T-helper 22 cell (primary cell): ENCODE measurements at places on chromosomes 2 and 18.
A peak's percentile ranks its signal among the peaks of the same experiment; 100 is the strongest.

DNA sequence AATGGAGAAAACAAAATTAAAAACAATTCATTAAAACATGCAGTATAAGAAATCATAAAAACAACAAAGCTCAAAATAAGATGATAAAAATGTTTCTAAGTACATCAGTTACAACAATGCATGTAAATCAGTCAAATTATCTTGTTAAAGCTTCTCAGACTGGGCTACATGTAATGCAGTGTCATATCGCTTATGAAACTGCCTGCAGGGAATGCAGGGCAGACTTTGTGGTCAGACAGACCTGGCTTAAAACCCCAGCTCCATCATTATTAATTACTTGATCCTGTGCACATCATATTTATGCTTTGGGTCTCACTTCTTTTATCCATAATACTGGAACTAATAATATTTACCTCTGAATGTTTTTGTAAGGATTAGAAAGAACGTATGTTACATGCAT is 74.6 kb downstream of the PID1 start:
- no peak for DNase-seq

- no peak for DNase-seq
Measured at GRCh38 chr2:153601812-153602211, 123.2 kb upstream of the RPRM start.

DNA sequence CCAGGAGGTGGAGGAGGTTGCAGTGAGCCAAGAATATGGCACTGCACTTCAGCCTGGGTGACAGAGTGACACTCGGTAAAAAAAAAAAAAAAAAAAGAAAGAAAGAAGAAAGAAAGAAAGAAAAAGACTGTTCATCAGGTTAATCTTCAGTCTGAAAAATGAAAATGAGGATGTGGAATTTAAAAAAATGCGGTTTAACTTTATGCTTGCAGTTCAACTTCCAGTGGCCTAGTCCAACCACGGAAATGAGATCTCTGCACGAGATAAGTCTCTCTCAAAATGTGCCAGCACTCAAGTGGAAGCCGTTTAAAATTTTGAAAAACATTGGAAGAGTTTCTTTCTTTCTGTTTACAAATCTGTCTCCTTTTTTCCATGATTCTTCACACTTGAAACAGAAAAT is 112.1 kb downstream of the DOCK10 start:
- peak; percentile 40 for DNase-seq

- no peak for DNase-seq
Measured at GRCh38 chr2:196144513-196145126, 26.8 kb downstream of the STK17B start.

DNA sequence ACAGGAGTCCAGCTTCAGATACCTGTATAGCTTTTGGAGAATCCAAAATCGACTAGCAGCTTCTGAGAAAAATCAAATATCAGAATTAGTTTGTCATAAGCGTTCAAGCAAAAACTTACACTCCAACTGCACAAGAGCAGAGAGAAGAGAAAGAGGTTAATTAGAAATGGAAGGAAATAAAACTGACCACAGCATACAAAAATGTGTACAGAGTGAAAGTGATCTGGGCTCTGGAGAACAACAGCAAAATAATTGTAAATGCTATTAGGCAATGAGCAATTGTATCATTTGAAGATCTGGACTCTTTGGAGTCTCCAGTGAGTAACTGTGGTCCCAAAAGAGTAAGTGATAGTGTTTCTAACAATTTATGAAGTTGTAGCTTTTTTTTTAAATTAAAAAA is 867.3 kb downstream of the TRIB2 start:
- no peak for DNase-seq

DNA sequence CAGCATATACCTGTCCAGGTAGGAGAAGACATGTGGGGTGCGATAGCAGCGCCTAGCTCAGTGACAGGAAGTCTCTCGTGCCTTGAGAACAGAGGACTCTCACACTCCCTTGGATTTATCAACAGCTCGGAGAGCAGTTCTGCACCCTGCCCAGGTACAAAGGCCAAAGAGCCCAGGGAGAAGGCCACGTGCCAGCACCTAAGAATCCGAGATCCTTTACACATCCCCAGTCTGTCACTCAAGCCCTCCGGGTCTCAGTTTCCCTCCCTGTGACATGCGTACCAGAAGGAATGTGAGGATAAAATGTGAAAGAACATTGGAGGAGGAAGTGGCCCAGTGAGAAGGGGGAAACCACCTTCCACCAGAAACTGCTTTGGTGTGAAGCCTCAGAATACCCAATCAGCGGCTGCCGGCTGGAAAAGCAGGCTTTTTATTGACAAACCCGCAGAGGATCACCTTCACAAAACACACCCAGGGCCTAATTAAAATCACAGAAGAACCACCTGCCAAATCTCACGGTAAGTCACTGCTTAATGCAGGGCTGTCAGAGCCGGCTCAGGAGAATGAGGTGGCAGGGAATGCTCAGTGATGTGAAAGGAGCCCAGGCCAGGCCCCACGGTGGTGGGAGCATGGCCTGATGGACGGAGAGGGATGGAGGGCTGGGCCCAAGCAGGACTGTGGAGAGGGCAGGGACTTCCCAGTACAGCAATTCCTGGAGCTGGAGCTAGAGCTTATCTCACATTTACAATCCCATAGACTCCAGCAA is 66.3 kb downstream of the MYO5B start:
- no peak for DNase-seq

DNA sequence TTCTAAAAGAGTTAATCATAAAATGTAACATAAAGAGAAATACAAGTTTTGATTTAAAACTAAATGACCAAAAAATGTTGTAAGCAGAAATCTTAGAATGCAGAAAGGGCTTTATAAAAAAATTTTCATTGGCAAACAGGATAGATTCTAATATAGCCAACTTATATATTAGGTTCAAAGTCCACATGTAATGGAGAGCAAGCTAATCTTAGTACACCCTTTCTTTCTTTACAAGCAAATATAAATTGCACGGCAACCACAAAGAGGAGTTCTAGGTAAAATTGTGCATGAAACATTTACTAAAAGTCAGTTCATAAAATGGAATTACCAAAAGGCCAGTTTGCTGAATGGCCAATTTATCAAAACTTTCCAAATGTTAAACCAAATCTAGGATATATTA is 130.6 kb downstream of the NOL4 start:
- no peak for DNase-seq

DNA sequence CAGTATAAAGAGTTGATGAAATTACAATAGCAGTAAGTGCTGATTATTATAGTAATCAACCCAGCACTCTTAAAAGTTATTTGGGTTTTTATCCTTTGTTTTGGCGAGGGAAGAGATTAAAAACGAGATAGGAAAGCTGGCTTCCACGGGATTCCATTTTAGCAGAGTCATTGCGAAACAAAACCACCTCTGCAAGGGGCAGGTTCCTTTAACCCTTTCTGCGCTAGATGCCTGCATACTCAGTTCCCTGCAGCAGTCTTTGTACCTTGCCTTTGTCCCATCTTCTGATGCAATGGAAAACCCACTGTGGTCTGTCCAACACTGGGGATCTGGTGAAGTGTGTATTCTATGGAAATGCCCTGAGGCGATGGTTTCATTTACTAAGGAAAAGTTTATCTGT is 2.7 kb downstream of the YPEL5 start:
- no peak for DNase-seq

DNA sequence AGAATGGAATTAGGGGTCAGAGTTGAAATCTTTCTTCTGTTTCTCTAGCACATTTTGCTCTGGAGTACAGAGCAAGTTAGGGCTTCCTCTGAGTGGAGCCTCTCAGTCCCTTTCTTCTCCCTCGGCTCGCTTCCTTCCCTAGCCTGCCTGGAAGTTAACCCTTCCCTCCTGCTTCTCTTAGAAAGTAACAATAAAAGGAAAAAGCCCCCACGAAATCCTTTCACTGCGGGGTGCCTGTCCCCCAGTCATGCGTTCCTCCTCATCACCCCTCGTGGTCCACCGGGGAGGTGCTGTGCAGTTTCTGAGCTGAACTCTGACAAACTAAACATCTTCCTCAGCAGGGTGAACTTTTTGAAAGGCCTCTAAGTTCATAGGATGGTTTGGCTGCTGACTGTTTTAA is 2.0 kb downstream of the IGFBP2 start:
- no peak for DNase-seq

DNA sequence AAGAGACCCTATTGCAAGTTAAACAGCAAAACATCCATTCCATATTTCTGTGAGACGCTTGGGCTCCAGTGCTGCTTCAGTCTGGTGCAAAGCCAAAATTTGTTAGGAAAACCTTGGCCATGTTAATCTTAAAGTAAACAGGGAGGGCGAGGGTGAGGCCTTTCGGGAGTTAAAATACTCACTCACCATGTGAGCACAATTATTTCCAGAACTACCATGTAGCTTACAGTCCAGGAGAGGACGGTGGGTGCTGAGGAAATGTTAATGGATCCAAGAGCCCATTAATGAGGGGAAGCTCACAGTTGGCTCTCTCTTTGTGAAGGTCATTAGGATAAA is 286.4 kb downstream of the SLC8A1 start:
- DNase-seq = no peak

- DNase-seq = no peak
Measured at GRCh38 chr2:237786936-237787335, 11.6 kb upstream of the RBM44 start.
